ENCODE measurements at places on chromosomes 12 and 14. TPM values are rescaled to one million over a fixed set of nuclear protein-coding genes. Genes with fewer than 3 reads are reported as not detected.

DNA sequence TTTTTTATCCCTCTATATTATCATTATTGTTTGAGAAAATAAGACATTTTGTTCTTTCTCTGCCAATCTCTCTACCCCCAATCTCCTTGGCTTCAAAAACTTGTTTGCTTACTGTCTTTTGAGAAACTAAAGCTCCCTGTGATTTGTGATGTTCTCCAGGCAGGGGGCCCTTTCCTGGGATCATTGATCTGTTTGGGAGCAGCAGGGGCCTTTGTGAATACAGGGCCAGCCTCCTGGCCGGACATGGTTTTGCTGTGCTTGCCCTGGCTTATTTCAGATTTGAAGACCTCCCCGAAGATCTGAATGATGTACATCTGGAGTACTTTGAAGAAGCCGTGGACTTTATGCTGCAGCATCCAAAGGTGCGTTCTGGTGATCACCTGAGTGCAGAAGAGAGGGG is 4.5 kb downstream of the ACOT6 start:
- no peaks in the 10 kb centered on the region for H3K36me3 ChIP-seq
- peaks cover 8% of the 10 kb centered on the region for H3K4me1 ChIP-seq
- peaks cover 40% of the 10 kb centered on the region for H3K27me3 ChIP-seq
- H3K27ac ChIP-seq = no peak overlapping the region
- no peak for DNase-seq

IL31 gene
- total RNA-seq = not detected

DEGS2 gene
- 0.53 TPM for total RNA-seq

DNA sequence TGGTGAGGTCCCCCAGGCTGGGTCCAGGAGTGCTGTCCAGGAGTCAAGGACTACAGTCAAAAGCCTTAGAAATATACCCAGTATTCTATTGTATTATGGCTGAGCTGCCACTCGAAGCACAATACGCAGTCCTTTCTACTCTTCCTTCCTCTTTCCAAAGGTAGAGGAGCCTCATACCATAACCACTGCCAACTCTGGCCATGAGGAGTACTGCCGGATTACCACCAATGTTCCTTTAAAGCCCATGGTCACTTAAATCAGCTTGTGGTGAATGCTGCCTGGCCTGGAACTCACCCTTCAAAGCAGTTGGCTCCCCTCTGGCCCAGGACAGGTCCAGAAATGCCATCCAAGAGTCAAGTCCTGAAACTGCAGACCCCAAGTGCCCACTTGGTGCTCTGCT is 425.4 kb downstream of the SLC16A7 start:
- H3K27ac ChIP-seq = no peak overlapping the region
- DNase-seq = no peak
- H3K36me3 ChIP-seq = 0 out of 2 replicates have a peak, but pooled peaks cover 2% of the 10 kb centered on the region
- peaks cover 4% of the 10 kb centered on the region for H3K4me1 ChIP-seq

- peaks cover 4% of the 10 kb centered on the region for H3K27me3 ChIP-seq
- no peak overlapping the region for H3K27ac ChIP-seq
- no peak overlapping the region for H3K4me3 ChIP-seq
- H3K36me3 ChIP-seq = no peaks in the 10 kb centered on the region
- peaks cover 17% of the 10 kb centered on the region for H3K4me1 ChIP-seq
These were observed 5.1 kb upstream of the ENDOU start for GRCh38 chr12:47730341-47730744.

Data from WTC11 (cell line).